ENCODE measurements at places on chromosomes 3 and 15.

- no peak for DNase-seq
Measured at GRCh38 chr3:66812136-66812535, 186.0 kb upstream of the KBTBD8 start.

DNA sequence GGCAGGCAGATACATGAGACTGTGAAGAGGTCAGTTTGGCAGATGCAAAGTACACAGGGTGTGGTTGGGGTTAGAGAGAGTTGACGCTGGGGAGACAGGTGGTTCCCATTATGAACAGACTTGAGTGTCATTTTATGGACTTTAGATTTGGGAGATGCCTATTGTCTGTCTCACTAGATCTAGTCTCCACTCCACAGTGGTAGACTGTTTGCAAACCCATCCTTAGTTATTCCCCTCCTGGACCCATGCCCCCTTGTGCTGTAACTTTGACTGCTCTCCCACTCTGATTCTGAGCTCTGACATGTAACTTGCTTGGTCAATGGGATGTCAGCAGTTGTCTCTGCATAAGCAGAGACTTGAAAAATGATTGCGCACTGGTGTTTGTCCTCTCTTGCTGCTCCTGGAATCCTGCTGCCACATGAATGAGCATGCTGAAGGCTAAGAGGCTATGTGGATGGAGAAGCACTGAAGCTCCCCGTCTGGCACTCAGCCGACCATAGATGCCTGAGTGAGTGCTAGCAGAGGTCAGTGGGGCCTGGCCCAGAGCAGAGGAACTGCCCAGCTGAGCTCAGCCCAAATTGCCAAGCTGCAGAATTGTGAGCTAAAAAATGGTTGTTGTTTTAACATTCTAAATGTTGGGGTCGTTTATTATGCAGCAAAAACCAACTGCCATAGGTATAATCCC, 88.2 kb downstream of the FAM43A start:
- no peak for DNase-seq

DNA sequence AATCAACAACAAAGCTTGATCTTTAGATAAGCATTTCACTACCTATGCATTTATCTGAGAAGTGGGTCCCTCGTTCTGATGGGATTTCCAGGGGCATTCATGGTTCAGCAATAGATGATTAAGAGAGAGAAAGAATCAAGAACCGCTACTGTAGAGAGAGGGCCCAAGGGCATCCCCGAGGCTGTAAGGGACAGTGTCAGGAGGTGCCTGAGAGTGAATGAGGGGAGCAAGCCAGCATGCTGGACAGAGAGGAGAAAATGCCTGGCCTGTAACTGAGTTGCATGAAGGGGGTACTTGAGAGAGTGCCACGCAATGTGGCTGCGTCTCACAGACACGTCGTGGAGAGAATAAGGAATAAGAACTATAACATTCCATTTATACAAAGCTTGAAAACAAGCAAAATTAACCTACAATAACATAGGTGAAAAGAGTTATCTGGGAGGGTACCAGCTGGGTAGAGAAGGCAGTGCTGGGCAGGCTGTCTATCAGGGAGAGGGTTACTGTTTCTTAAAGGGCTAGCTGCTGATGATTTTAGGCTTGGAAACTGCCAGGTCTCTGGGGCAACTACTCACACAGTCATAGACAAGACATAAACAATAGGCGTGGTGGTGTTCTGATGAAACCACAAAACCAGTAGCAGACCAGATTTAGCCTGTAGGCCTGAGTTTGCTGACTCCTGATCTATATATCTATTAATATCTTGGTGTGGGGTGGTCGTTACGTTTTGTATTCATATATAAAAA, 374.6 kb upstream of the CFAP20DC start:
- no peak for DNase-seq

- no peak for DNase-seq
Measured at GRCh38 chr15:31465083-31465955, 138.7 kb downstream of the KLF13 start.

GRCh38 chr3:14522768-14523167, 17.4 kb downstream of the GRIP2 start:
- DNase-seq: no peak

DNA sequence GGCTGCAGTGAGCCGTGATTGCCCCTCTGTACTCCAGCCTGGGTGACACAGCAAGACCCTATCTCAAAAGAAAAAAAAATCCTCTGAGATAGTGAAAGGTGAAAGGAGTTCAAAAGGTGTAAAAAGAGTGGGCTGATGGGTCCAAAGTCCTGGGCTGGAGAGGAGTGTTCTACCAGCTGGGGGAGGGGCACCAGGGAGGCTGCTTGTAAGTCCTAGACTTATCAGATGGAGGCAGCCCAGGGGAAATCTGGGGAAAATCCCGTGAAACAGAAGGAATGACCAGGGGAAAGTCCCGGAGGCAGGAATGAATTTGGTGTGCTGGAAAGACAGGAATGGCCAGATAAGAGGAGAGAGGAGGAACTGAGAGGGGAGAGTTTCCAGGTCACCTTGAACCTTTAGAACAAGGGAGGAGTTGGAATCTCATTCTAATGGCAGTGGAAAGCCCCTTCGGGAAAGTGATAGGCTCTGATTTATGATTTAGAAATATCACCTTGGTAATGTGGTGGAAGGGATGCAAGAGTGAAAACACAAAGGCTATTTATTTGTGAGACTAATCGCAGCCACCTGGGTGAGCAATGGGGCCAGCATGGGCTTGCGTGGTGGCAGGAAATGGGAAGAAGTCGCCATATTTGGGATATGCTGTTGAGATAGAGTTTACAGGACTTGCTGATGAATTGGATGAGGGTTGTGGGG, 23.4 kb upstream of the PPP4R2 start:
- DNase-seq: no peak

DNA sequence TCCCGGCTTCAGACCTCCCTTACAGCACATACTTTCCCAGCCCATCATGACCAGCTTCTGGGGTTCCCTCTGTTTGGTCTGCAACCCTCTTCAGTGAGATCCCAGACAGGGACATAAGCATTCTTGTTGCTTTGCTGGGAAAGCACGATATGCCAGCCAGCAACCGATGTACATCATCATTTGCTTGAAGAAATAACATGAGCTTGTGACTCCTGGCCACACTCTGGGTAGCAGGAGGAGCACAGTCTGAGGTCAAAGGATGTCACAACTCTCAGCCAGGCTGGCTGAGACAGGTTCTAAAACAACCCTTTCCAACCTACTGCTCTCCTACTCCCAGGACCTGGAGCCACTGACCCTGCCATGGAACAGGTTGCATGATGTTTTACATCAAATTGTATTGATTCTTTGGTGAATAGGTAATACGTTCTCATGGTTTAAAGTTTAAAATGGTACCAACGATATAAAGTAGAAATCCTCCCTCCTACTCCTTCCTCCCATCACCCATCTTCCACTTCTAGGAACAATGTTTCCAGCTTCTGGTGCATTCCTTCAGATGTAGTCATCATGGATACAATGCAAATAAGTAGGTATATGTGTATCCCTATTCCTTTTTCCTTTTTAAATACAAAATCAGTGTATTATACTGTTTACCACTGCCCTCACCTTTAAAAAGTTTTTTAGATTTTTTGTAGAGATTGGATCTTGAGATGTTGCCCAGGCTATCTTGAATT, 190.3 kb downstream of the OPA1 start:
- DNase-seq: no peak

GRCh38 chr3:24287755-24288450, 206.7 kb downstream of the THRB start:
- no peak for DNase-seq
